ENCODE measurements at places on chromosomes 7 and 10. TPM values are rescaled to one million over a fixed set of nuclear protein-coding genes. Genes with fewer than 3 reads are reported as not detected.

- DNase-seq = no peak
Measured at GRCh38 chr10:79947787-79948424, 999 bp downstream of the SFTPD start.

The ANKRD61 gene
- not detected for total RNA-seq

- DNase-seq = peak; percentile 30
Measured at GRCh38 chr7:135232720-135233119, 918 bp upstream of the STRA8 start.

- no peak for DNase-seq
Measured at GRCh38 chr7:9921326-9921725, 1052.3 kb upstream of the PHF14 start.

- peak; percentile 12 for DNase-seq
Measured at GRCh38 chr7:47192978-47193377, 388.9 kb downstream of the TNS3 start.

The TES gene
- 91.9 TPM for total RNA-seq

The SLC13A4 gene
- not detected for total RNA-seq

DNA sequence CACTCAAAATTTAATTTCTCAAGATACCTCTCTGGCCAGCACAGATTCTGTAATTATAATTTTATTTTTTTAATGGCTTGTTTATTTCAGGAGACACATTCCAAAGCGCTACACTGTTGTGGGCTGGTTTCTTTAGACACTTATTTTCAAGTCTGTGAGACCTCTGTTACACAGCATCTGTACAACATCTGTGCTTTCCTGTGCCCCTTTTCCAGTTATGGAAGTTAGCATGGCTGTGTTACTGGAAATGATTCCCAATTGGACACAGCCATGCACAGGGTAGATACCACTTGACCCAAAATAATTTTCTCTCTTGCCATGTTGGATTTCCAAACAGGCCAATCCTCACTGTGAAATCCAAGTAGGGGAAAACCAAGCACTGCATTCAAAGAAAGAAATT, 172.3 kb upstream of the ADCY1 start:
- no peak for DNase-seq

DNA sequence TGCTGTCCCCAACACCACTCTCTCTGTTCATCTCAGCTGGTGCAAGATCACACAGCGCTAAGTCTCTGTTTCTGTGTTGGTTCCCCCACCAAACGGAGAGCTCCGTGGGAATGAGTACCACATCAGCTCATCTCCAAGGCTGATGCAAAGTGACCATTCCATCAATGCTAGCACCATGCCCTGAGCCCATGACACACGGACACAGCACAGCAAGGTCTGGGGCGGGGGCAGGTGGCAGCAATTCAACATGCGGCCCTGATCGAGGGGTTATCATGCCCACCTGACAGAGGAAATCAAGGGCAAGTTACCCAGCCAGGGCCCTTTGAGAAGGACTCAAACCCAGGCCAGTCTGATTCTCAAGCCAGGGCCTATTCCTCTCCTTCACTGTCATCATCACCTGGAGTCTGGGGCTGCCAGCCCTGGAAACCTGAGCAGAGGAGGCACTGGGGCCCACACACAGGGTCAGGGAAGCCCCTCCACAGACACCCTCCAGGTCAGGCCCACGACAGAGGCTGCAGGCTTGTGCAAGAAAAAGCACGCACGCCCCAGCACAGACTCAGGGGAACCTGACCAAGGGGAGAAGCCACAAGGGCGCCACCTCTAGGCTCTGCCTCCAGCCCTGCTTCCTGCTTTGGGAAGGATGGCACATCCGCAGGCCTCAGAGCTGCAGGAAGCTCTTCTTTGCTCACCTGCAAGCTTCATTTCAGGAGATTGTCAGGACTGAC, 74.8 kb downstream of the GRID1 start:
- DNase-seq = no peak

DNA sequence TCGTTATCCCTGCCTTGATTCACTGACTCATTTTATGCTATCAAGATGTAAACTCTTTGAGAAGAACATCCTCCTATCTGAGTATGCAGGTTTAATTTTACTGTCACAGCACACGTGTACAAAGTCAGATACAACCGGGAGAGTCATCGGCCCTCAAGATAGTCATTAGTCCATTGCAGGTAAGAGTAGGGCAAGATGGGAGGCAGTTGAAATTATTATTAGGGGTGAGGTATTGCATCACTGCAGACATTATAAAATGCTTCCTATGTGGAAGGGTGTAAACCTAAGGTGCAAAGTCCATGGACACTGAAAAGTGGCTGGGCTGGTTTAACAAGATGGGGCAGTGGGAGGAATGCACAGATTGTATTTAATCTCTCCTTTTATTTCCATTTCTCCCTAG, 113.7 kb downstream of the ARL4A start:
- DNase-seq = peak; percentile 96

The ADAM12 gene
- not detected for total RNA-seq

The GSTO2 gene
- 31.8 TPM for total RNA-seq

- no peak for DNase-seq
Measured at GRCh38 chr7:37430640-37431039, 18.0 kb downstream of the ELMO1 start.

- DNase-seq = no peak
Measured at GRCh38 chr10:12822893-12823170, 178.7 kb downstream of the CCDC3 start.

- no peak for DNase-seq
Measured at GRCh38 chr10:71072823-71073210, 139.6 kb upstream of the UNC5B start.

DNA sequence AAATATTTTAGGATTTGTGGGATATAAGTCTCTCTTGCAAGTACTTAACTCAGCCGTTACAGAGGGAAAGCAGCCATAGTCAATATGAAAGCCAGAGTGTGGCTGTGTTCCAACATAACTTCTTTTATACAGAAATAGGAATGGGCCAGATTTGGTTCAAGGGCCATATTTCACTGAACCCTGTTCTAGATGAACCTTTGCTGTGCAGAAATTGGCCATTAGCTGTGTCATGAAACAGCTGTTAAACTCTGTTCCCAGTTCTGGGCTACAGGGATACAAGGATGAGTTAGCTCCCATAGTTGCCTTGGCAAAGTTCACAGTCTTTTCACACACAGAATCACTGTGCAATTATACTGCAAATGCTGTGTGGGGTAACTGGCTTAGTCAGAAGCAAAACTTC, 213.9 kb upstream of the LRRN3 start:
- no peak for DNase-seq

- no peak for DNase-seq
Measured at GRCh38 chr10:725786-726185, 36.3 kb upstream of the DIP2C start.

- DNase-seq = no peak
Measured at GRCh38 chr7:36192053-36192824, 39.2 kb downstream of the EEPD1 start.

GRCh38 chr7:499853-500485, 19.7 kb downstream of the PDGFA start:
- DNase-seq = no peak

- no peak for DNase-seq
Measured at GRCh38 chr7:129772646-129773280, 161.2 kb downstream of the NRF1 start.

- DNase-seq = no peak
Measured at GRCh38 chr7:18109762-18110161, 82.1 kb upstream of the PRPS1L1 start.

The CDNF gene
- not detected for total RNA-seq

All from HT-29 (cell line).